HTR-8/SVneo (cell line): ENCODE measurements at places on chromosomes 5 and 9.

GRCh38 chr9:129494113-129494789 is 126.7 kb downstream of the C9orf50 start:
- no peak for DNase-seq

DNA sequence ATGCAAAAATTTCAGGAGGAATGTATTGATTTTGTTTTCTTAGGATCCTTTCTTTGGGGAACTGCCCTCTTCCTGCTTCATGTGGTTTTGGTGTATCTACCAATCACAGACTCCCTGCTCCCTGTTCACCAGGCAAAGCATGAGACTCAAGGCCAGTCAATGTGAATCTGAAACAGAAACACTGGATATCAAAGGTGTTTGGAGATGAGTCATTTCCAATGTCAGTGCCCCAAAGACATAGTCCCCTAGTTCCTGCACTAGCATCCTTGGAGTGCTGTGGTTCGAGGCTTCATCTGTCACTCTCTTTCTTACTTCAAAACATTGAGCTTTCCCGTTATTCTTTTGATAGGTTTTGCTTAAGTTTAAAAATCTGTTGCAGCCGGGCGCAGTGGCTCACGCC is 8.1 kb downstream of the PPP3R2 start:
- DNase-seq, result no peak

DNA sequence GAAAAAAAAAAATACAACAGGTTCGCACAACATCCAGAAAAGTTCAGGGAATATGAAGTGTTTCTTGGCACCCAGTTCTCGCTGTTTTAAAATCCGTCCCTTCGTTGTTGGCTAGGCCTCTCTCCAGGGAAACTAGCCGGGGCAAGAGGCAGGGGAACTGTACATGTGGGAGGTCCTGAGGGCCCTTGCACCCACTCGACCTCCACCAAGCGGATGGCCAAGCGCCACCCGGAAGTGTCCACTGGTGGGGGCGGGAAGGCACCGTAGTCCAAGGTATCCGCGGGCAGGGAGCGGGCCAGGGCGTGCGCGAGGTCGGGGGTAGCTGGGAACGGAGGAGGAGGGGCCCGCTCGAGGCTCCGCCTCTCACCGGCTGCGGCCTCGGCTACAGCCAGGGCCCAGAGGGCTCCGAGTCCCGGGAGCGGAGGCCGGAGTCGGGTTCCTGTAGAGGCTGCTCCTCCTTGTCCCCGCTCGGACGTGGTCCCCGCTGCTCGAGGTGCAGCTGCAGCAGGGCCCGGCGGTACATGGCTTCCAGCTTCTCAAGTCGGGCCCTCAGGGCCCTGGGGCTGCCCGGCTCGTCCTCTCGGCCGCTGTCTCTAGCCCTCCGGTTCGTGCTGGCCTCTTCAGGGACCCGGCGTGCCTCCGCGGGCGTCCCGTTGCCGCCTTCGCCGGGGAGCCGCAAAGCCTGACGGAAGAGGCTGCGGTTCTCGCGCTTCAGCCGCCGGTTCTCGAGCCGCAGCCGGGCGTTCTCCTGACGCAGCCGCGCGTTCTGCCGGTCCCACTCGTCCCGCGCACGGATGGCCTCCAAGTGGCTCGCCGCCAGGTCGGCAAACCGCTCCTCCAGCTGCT is 720 bp downstream of the TUSC1 start:
- peak; percentile 38 for DNase-seq

DNA sequence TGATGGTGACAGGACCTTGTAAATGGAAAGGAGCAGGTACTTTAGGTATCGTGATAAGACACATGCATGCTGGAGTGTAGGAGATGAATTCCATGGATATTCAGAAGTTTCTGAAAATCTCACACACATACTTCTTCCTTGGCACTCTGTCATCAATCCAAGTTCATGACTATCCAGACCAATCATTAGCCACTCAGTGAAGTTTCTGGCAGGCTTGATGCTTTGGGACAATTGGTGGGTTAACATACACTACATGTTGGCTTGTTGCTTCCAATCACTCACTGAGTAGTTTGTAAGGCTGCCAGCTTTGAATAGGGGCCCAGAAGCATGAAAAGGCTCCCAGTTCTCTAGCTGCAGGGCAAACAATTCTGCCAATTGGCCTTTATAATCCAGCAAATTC is 147.6 kb downstream of the CEMIP2 start:
- DNase-seq, result no peak

- no peak for DNase-seq
Observed at GRCh38 chr5:105413406-105413990, 1850.9 kb upstream of the NUDT12 start.

DNA sequence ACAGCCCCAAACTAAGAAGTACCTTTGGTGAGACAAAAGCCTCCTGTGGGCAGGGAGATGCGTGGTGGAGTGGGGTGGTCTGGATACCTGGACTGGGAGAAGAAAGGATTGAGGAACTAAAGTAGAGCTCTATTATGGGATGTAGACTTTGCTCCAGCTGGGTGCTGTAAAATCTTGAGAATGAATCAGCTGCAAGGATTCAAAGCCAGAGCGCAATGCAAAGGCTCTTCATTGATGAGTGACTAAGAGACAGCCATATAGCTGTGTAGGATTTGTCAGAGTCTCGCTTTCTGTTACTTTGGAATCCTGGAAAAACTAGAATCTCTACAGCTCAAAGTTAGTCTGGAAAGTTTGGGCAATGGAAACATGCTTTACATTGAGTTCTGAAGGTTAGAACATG is 159.9 kb downstream of the TAF11L14 start:
- no peak for DNase-seq

- peak; percentile 32 for DNase-seq
Observed at GRCh38 chr9:96376891-96377874, 6.3 kb downstream of the SLC35D2 start.

DNA sequence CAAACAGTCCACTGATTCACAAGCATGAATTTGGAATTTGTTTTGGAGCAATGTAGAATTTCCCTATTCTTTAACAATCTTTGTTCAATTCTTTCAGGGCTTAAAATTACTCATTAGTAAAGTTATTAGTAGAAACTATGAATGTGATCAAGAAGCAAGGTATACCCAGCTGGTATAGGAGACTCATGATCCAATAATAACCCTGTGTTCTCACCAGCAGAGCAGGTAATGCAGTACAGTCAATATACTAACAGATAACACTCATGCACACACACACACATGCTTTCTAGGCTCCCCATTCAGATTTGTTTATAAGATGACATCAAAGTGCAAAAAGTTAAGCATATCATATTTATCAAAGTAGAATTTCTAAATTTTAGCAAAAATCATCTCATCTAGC is 445.2 kb downstream of the ELAVL2 start:
- no peak for DNase-seq

- no peak for DNase-seq
Observed at GRCh38 chr9:133589454-133590227, 19.5 kb downstream of the FAM163B start.

GRCh38 chr5:163766936-163767670 is 261.7 kb downstream of the MAT2B start:
- DNase-seq, result no peak

GRCh38 chr5:1078851-1079250 is 33.0 kb downstream of the SLC12A7 start:
- no peak for DNase-seq

GRCh38 chr5:92003806-92004205 is 620.7 kb upstream of the ARRDC3 start:
- no peak for DNase-seq

- DNase-seq, result no peak
Observed at GRCh38 chr5:3033033-3033755, 281.7 kb upstream of the IRX2 start.

DNA sequence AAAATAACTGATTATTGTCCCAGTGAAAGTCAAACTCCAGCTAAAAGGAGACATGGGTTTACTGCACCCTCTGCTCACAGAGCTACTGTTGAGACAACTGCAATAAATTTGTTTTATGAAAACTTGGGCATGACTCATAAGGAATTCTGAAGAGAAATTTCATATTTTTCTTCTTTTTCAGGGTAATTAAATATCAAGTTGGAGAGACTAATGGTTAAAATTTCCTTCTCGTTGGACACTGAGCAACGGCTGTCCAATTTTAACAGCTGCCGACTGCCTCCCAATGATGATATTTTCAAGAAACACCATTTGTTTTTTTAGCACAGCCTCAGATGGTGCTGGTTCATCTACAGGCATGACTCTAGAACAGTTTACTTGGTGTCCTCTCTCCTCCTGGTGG is 259.2 kb upstream of the RGMB start:
- no peak for DNase-seq

- DNase-seq, result peak; percentile 67
Observed at GRCh38 chr9:136007934-136008692, 46.9 kb upstream of the UBAC1 start.

DNA sequence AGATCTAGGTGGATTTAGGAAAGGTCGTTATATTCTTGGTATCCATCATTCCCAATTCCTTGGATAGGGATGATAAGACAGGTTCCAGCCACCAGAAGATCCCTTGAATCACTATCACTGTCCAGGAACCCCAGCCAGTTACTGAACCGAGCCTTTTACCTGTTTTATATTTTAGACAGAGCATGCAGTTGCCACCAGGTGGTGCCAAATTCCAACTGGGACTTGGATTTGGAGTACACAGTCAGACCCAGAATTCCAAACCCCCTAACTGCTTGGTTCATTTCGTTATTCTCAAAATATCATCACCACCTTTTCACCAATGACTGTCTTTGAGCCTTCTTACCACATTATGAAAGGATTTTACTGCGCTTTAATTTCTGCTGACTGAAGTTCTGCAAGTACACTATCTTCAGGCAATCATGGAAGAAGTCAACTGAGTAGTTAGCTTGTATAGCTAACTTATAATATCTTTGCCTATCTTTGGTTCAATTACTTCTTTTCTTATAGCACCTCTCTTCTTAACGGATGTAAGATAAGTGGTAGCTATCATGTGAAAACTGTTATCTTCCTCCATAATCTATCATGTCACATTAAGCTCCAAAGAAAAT is 191.8 kb downstream of the PRR16 start:
- no peak for DNase-seq

- DNase-seq, result no peak
Observed at GRCh38 chr9:132472199-132472598, 62.2 kb downstream of the CFAP77 start.
